H1 (cell line): ENCODE measurements at places on chromosomes 5 and 9.

GRCh38 chr9:15086156-15086763, 176.0 kb upstream of the FREM1 start:
- H3K4me3 ChIP-seq, result no peak overlapping the region
- no peak overlapping the region for H3K27ac ChIP-seq
- no peak for DNase-seq

- no peaks in the 10 kb centered on the region for H3K4me1 ChIP-seq
- no peak overlapping the region for H3K27ac ChIP-seq
- no peaks in the 10 kb centered on the region for H3K36me3 ChIP-seq
- no peaks in the 10 kb centered on the region for H3K27me3 ChIP-seq
- no peak for DNase-seq
These were observed 298.5 kb upstream of the MSX2 start for GRCh38 chr5:174425964-174426290.

DNA sequence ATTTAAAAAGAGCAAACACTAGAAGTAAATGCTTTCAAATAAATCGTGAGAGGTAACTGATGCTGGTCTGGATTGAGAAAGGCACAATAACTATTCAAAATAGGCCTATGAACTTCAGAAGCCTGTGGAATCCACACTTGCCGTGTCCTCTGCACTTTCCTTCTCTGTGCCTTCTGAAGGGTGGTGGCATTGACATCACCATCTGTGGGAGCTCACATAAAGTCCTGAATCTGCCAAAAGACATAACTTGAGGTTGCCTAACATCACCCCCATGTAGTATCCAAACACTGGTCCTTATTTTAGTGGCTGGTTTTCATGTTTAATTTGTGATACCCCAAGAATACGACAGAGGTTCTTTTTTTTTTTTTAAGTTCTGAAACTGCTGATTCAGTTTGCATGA, 59.8 kb downstream of the IRF1 start:
- H3K27ac ChIP-seq, result no peak overlapping the region
- H3K27me3 ChIP-seq, result no peaks in the 10 kb centered on the region
- H3K4me3 ChIP-seq, result no peak overlapping the region

- H3K36me3 ChIP-seq, result no peaks in the 10 kb centered on the region
- H3K27me3 ChIP-seq, result no peaks in the 10 kb centered on the region
- no peak overlapping the region for H3K27ac ChIP-seq
- no peak overlapping the region for H3K4me3 ChIP-seq
- H3K4me1 ChIP-seq, result peaks cover 2% of the 10 kb centered on the region; the same call in 1 of the 2 replicates
These were observed 453.9 kb downstream of the ENC1 start for GRCh38 chr5:74186356-74187315.

GRCh38 chr9:682633-683508, 158.6 kb upstream of the DMRT1 start:
- no peaks in the 10 kb centered on the region for H3K36me3 ChIP-seq
- no peak overlapping the region for H3K4me3 ChIP-seq
- peaks cover 2% of the 10 kb centered on the region; the same call in 1 of the 2 replicates for H3K4me1 ChIP-seq
- no peak for DNase-seq

- no peaks in the 10 kb centered on the region for H3K36me3 ChIP-seq
- H3K27me3 ChIP-seq, result no peaks in the 10 kb centered on the region
- peaks cover 8% of the 10 kb centered on the region for H3K4me1 ChIP-seq
- H3K4me3 ChIP-seq, result no peak overlapping the region
- no peak overlapping the region for H3K27ac ChIP-seq
- DNase-seq, result no peak
These were observed 1.9 kb upstream of the RIC1 start for GRCh38 chr9:5626727-5627634.

DNA sequence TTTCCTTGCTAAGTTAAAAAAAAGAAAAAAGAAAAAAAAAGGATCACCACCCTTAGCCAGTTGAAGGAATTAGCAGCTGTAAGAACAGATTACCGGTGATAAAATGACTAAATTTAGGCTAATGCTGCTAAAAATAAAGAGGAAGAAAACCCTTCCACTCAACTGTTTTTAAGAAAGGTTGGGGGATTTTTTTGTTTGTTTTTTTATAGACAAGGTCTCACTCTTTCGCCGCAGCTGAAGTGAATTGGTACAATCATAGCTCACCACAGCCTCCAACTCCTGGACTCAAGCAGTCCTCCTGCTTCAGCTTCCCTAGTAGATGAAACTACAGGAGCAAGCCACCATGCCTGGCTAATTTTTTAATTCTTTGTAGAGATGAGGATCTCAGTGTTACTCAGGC, 101.7 kb downstream of the SNCAIP start:
- H3K36me3 ChIP-seq, result no peaks in the 10 kb centered on the region
- H3K4me1 ChIP-seq, result no peaks in the 10 kb centered on the region; the same call in 1 of the 2 replicates
- no peak overlapping the region for H3K27ac ChIP-seq
- no peak overlapping the region for H3K4me3 ChIP-seq

DNA sequence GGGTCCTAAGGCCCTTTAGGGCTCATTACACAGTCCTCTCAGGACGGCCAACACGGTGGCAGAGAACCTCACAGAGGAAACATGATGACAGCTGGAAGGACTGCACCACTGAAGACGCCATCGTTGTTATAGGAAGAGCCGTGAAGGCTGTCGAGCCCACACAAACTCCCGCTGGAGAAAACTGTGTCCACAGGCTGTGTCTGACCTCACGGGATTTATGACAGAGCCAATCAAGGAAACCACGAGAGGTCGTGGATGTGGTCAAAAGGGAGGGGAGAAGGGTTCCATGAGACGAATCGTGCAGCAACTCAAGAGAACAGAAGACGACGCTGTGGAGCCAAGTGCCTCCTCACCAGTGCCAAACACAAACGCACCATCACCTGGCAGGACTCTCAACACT, 12.2 kb downstream of the QSOX2 start:
- H3K36me3 ChIP-seq, result 0 out of 2 replicates have a peak, but pooled peaks cover 2% of the 10 kb centered on the region
- H3K4me1 ChIP-seq, result no peaks in the 10 kb centered on the region
- no peaks in the 10 kb centered on the region for H3K27me3 ChIP-seq
- no peak overlapping the region for H3K27ac ChIP-seq
- no peak overlapping the region for H3K4me3 ChIP-seq

DNA sequence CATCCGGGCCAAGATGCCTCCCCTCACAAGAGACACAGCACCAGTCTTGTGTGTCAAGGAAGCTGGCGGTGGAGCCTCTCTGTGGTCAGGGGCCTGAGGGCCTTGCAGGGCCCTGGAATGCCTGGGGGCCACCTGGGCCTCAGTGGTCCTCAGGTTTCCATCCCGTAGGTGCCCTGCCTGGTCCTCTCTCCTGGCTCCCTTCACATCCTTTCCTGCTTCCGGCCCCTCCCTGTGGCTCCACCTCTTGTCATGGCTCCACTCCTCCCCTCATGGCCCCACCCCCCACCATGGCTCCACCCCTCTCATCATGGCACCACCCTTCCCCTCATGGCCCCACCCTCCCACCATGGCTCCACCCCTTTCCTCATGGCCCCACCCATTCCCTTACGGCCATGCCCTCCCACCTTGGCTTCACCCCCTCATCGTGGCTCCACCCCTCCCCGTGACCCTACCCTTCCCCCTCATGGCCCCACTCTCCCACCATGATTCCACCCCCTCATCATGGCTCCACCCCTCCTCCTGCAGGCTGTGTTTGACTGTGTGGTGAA, 175.8 kb downstream of the CACNA1B start:
- H3K36me3 ChIP-seq, result no peaks in the 10 kb centered on the region
- DNase-seq, result no peak
- H3K4me1 ChIP-seq, result no peaks in the 10 kb centered on the region; the same call in 1 of the 2 replicates

GRCh38 chr9:136545692-136545964, 220 bp downstream of the NOTCH1 start:
- H3K36me3 ChIP-seq, result peaks cover 3% of the 10 kb centered on the region; the same call in 1 of the 2 replicates
- no peak overlapping the region for H3K27ac ChIP-seq
- H3K4me1 ChIP-seq, result peaks cover 41% of the 10 kb centered on the region
- no peaks in the 10 kb centered on the region for H3K27me3 ChIP-seq
